DMS153 (cell line): ENCODE measurements at places on chromosomes 6 and 20.

DNA sequence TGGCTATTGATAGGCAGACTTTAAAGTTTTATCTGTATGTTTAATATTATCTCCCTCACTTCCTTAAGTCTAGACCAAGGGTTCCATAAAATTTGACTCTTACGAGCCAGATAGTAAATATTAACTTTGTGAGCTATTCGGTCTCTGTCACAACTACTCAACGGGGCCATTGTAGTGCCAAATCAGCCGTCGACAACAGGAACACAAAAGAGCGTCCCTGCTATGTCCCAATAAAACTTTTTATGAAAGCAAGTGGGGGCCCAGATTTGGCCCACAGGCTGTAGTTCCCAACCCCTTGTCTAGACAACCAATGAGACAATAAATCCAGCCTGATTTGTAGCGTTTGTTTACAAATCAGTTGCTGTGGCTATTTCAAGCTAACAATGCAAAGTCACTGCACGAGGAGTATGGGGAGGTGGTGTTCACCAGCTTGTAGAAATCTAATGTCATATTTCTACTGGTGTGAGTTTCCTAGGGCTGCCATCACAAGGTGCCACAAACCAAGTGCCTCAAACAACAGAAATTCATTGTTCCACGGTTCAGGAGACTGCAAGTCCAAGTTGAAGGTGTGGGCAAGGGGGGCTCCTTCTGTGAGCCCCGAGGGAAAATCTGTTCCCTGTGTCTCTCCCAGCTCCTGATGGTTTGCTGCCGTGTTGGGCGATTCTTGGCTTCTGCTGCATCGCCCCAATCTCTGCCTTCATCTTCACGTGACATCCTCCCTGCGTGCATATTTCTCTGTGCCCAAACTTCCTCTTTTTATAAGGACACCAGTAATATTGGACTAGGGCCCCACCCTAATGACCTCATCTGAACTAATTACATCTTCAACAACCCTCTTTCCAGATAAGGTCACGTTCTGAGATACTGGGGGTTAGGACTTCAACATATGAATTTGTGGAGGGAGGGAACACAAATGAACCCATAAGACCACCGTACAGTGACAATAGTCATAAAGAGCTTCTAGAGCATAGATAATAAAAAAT, 356.0 kb upstream of the JARID2 start:
- no peak for DNase-seq

GRCh38 chr6:147040121-147040910, 163.9 kb upstream of the STXBP5 start:
- no peak for DNase-seq

GRCh38 chr6:116191881-116192280, 62.0 kb downstream of the TSPYL4 start:
- no peak for DNase-seq

GRCh38 chr6:168054765-168055560, 24.0 kb downstream of the FRMD1 start:
- DNase-seq = no peak

DNA sequence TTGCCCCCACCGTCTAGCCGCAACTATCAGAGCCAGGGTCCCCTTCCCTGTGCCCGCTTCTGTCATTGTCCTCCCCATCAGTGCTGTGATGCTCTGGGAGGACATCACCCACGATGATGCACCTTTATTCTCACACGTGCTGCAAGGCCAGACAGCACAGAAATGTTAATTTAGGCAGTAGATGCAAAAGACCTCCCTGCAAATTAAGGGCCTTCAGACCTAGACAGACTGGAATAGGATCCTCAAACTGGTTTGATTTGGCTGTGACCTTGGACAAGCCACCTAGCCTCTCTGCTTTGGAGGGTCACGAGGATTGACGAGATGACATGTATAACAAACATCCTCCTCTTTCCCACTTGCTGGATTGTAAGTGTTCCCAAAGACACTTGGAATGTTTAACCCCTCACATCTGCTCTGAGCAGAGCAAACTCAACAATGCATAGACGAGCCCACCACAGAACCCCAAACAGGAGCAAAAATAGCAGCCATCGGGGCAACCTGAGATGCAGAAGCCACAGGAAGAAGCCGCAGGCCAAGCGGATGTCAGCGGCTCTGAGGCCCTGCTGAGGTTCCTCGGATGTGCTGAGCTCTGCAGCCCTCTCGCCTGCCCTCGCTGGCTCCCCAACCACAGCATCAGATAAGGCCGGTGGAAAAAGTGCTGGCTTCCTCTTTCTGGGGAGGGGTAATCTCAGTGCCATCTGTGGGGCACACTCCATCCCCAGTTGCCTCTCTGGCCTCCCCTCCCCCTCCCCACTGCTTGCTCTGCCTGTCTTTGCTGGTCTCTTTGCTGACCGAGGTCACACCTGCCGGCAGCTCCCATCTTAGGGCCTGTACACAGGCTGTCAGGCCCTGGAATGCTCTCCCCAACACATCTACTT, 35.3 kb downstream of the TOX2 start:
- no peak for DNase-seq

- no peak for DNase-seq
Measured at GRCh38 chr20:7497985-7498384, 442.3 kb downstream of the HAO1 start.

GRCh38 chr6:69704916-69705315, 91.9 kb downstream of the LMBRD1 start:
- no peak for DNase-seq

GRCh38 chr6:141307309-141307998, 825.3 kb upstream of the GJE1 start:
- DNase-seq = no peak

DNA sequence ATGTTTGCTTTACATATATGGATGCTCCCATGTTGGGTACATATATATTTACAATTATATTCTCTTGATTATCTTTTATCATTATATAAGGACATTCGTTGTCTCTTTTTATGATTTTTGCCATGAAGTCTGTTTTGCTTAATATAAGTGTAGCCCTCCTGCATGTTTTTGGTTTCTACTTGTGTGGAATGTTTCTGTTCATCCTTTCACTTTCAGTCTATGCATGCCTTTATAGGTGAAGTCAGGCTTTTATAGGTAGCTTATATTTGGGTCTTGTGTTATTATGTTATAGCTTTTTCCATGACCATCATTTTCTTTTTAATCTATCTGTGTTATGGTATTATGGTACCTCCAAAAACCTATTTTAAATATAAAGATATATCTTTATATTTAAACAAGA, 612.5 kb upstream of the HS3ST5 start:
- no peak for DNase-seq

DNA sequence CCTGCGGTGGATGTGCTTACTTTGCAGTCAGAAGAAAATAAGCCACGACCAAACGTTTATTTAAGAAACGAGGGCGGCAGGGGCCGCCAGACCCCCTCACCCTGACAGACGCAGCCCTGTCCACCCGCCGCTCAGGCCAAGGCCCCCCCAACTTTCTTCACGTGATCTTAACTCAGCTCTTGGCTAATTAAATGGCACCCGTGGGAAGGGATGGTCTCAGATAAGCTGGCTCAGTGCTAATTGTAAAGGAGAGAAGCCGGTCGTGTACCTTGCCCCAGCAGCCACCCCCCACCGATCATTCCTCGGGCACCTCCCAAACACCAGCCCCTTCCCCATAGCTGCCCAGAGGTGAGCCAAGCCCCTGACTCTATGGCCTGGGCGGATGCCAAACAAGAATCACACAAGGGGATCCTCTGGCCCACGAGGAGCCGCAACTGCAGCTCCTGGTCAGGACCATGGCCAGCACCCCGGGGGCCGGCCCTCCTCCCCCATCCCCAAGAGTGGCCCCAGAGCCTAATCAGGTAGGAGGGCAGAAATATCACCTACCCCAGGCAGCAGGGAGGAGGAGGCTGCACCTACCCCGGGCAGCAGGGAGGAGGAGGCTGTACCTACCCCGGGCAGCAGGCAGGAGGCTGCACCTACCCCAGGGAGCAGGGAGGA, 11.2 kb downstream of the KCNQ2 start:
- no peak for DNase-seq

- no peak for DNase-seq
Measured at GRCh38 chr6:15449011-15449410, 203.1 kb downstream of the JARID2 start.

DNA sequence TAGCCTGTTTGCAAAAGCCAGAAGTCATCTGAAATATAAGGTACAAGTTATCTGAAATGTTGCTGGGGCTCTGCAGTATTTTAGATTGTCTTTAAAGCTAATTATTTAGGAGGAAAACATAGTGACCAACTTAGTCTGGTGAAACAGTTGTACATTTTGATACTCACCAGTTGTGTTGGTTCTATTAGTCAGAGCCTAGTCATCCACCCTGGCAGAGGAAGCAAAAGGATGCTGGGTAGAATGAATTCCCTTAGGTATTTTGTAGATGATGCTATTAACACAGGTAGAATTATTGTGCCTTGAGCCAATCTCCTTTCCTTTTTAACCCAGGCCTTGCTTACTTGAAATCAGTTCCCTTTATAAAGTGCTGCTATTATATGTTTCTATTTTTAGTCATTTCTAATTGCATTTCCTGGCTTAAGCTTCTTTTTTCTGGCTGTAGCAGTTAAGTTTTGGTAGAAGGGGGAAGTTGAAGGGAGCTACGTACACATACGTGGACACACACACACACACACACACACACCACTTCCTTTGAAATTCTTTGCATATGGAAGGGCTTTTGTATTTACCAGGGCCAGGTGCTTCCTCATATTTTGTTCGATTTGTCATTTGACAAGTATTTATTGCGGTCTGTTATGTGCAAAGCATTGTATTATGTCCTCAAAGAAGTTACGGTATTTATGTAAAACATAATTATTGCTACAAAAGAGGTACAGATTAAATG, 82.4 kb downstream of the RTN4IP1 start:
- DNase-seq = peak; percentile 68

DNA sequence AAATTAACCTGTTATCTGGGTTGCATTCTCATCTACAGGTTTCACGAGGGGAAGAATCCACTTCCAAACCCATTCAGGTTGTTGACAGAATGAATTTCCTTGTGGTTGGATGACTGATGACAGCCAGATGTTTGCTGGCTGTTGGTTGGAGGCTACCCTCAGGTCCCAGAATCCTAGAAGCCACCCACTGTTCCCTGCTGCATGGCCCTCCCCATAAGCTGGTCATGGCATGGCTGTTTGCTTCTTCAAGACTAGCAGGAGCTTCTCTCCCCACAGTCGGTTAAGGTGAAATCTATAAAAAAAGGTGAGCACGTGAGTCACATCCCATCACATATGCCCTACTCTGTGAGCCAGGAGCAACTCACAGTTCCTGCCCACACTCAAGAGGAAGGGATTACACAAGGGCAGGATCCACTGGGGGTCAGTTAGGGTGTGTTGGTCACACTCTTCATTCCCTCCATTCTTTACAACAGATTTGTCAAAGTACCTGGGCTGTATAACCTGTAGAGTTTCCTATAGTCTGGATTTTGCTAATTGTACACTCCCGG, 19.5 kb upstream of the RPS10 start:
- no peak for DNase-seq

- no peak for DNase-seq
Measured at GRCh38 chr6:14732226-14732843, 513.5 kb upstream of the JARID2 start.

DNA sequence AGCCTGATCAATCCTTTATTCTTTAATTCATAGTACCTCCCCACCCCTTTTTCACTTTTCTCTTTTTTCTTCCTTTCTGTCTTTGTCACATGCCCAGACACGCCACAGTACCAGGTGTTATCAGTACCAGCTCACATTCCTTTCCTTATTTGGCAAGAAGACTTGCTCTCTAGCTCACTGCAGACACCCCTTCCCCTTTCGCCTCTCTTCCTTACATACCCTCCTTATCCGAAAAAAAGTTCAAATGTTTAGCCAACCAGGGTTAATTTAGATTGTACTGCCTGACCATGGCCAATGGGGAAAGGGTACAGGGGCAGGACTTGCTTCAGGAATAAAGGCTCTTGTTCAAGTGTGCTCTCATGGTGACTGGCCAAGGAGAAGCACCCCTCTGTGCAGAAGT, 9.3 kb upstream of the SIRPB2 start:
- DNase-seq = no peak

- no peak for DNase-seq
Measured at GRCh38 chr6:14384175-14384949, 266.8 kb downstream of the CD83 start.

GRCh38 chr6:150711584-150712504, 112.2 kb downstream of the PLEKHG1 start:
- no peak for DNase-seq

DNA sequence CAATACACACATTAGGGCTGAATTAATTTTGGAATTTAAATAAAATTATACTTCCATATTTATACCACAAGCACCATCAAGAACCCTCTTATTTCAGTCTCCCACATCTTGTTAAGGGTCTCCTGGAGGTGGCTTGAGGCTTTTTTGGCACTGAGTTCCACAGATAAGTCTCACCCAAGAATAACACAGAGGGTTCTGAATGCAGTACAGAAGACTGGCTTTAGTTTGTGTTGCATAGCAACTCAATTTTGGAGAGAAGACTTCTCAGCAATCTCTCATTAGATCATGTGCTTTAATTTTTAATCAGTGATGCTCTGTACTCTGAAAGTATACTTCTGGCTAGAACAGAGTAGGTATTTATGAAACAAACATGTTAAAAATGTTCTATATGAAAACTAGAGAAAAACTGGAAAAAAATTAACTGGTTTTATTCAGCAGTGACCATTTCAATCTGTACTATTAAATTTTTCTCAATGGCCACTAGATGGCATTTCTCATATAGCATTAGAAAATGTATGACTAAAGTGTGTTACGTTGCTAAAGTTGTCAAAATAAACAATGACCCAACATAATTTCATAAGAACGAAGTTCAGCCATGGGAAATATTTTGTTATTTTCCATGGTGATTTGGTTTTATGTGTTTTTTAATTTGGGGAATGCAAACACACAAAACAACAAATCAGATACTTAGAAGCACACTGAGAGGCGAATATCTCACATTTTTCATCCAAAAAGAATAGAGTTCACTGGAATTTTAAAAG, 32.7 kb upstream of the MAP7 start:
- DNase-seq = peak; percentile 9

DNA sequence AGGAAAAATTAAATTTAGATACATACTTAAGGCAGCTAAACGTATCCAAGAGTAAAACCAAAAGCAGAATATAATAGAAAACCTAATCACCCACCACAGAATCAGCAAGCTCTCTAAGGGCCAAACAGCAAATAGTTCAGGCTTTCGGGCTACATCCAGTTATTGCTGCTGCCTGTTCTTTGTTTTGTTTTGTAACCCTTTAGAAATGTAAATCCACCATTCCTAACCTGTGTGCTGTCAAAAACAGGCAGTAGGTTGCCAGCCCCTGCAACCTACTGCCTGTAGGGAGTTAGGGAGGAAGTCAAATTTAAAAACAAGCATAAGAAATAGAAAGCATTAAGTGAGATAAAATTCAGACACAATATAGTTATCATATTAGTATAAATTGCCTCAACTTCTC, 225.9 kb downstream of the PTPRT start:
- DNase-seq = no peak
